ENCODE measurements at places on chromosomes 2 and 18.

DNA sequence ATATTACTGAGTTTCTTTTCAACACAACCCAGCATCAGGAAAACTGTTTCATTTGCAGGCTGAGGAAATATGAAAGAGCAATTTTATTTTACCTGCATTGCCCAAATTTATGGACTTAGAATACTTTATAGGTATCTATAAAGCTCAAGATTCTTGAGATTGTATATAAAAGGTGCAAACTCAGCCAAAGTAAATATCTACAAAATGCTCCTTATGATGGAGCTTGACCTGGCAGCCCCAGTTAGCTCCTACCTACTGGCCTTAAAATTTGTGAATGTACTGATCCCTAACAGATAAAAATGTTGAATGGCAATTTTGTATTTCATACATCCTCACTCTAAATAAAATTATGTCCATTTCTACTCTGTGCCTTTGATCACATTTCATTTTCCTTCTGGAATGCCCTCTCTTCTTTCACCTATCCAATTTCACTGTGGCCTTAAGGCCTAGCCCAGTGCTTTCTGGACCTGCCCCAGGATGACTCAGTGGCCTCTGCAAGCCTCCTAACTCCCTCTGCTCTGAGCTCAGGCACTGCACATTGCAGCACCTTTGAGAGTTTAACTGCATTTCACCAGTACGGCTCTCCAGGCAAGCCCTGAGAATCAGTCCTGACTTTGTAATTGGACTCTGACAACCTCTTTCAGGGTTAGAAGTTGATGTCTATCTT, 125.9 kb downstream of the ANTXR1 start:
- DNase-seq: no peak

GRCh38 chr2:31428001-31428418, 13.5 kb upstream of the XDH start:
- no peak for DNase-seq

DNA sequence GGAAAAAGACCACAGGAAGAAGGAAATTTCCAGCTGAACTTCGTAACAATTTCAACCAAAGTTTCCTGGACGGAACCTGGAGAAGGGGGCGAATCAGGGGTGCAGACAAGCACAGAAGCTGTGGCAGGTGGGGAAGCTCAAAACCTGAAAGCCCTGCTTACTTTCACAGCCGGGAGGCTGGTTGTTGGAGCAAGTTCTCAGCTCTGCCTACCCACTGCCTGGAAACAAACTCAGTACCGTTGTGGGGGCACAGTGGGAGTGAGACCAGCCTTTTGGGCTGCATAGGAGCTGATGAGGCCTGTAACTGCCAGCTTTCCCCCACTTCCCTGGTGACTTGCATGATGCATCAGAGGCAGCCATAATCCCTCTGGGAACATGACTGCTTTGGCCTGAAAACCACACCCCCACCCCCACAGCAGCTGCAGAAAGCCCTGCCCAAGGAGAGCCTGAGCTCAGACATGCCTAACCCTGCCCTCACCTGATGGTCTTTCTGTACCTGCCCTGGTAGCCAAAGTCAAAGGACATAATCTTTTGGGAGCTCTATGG, 207.0 kb upstream of the VWC2L start:
- DNase-seq: no peak

DNA sequence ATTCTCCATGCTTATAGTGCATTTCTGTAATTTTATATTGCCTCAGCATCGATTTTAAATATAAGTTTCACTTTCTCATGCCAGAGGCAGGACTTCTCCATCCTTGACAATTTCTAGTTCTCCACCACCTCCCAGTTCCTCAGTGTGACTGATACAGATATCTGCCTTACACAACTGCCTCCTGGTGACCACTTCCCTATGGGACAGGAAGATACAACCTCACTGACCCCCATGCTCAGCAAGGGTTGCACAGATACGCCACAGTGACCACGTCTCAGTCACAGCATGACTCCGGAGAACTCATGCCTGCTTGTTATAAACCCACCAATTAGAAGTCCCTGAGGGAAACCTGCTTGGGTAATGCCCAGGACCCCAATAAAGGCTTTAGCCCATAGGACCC, 284.0 kb upstream of the MC4R start:
- DNase-seq: no peak

DNA sequence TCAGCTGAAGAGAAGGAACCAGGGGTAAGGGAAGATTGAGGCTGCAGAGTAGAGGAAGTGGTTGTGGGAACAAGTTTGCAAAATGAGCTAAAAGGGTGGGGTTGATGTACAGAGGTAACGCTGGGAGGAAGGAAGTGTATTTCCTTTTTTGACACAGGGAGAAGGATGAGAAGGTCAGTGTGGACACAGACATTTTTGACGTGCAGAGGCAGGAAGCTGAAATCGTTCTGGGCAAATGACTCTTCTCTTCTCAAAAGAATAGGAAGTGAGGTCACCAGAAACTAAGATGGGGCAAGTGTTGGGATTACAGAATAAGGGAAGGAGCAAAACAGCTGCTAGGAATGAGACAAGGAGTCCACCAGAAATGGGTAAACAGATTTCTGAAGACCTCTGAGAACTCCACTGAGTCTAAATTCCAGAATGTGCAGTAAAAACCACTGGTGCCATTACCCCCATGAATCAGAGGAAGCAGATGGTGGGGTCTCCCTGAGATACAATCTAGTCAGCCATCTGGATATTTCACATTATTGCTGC, 20.0 kb upstream of the RNF149 start:
- DNase-seq: no peak

DNA sequence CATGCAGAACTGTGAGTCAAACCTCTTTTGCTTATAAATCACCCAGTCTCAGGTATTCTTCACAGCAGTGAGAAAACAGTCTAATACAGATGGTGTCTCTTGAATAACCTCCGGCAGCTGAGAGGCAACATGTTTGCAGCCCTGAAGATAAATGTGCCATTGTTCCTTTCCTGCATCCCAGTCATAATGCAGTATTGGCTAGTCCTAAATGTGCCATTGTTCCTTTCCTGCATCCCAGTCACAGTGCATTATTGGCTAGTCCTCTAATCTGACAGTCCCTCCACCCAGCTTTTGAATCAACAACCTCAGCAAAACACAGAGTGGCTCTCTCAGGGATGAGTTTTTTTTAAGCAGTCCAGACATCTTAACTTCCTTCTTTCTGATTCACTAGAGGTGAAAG, 550.7 kb downstream of the RIT2 start:
- no peak for DNase-seq

DNA sequence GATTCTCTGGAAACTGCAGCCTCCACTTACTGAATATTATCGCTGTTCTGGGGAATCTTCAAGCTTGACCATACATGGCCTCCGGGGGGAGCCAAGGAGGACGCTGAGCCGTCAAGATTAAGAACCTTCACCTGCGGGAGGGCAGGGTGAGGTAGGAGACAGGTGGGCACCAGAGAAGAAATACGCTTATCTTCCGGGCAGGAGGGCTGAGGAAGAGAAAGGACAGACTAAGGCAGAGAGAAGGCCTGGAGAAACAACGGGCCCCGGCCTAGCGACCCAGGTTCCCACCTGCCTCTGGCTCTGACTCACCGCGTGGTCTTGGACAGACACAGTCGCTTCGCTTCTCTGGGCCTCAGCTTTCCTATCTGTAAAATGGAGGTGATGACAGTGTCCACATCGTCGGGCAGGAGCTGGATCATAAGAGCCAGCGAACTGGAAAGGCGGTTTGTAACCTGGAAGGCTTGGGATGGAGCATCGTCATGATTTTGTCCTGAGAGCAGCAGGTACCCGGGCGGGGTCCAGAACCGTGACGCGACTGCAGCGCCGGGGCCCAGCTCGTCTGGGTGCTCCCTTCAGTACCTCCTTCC, 659 bp downstream of the ZNF142 start:
- DNase-seq: no peak

DNA sequence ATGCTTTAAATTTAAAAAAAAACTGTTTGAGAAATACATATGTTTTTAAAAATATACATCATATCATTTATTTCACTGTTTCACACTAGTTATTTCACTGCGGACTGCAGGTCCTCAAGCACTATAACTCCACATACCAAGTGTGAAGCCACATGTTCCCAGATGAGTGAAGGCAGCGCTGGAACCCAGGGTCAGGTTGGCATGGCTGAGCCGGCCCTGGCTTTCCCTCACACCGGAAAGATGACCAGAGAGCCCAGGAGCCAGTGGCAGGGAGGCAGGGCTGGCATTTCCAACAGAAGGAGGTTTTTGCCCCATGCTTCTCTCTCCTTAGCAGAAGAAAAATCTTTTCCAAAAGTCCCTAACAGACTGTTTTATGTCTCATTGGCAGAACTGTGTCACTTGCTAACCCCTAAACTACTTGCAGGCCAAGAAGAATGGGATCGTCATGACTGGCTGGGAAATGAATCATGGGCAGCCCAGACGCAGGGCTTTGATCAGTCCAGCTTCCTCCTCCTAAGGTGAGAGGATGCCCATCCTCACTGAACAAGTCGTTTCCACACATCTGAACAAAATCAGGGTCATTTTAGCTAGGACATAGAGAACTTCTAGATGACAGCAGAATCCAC, 287.6 kb upstream of the HNRNPA3 start:
- no peak for DNase-seq

- no peak for DNase-seq
Observed at GRCh38 chr2:8542381-8543059, 139.3 kb upstream of the ID2 start.

- no peak for DNase-seq
Observed at GRCh38 chr2:186894478-186894877, 45.5 kb upstream of the ZSWIM2 start.

GRCh38 chr2:152485954-152486736, 151.2 kb downstream of the FMNL2 start:
- no peak for DNase-seq

DNA sequence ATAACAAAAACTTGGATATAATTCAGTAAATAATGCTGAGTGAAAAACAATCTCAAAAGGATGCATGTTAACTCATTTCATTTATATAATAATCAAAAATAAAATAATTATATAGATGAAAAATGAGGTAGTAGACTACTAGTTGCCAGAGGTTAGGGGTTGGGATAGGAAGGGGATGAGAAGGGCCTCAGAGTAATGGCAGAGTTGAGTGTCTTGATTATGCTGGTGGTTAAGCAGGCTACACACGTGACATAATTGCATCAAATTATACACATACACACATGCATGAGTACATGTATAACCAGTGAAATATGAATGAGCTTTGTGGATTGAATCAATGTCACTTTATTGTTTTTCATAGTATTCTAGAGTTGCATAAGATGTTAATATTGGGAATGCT, 201.0 kb downstream of the RIT2 start:
- DNase-seq: no peak

DNA sequence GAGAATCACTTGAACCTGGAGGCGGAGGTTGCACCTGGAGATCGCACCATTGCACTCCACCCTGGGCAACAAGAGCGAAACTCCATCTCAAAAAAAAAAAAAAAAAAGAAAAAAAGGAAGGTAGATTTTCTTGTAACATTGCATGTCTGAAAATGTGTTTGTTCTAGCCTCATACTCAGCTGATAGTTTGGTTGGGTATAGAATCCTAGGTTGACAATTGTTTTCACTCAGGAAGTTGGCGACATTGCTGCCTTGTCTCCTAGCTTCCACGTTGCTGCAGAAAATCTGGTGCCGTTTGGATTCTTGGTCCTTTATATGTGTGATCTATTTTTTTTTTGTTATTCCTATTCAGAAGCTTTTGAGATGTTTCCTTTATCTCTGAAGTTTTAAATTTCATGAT, 4.7 kb downstream of the ING5 start:
- no peak for DNase-seq

DNA sequence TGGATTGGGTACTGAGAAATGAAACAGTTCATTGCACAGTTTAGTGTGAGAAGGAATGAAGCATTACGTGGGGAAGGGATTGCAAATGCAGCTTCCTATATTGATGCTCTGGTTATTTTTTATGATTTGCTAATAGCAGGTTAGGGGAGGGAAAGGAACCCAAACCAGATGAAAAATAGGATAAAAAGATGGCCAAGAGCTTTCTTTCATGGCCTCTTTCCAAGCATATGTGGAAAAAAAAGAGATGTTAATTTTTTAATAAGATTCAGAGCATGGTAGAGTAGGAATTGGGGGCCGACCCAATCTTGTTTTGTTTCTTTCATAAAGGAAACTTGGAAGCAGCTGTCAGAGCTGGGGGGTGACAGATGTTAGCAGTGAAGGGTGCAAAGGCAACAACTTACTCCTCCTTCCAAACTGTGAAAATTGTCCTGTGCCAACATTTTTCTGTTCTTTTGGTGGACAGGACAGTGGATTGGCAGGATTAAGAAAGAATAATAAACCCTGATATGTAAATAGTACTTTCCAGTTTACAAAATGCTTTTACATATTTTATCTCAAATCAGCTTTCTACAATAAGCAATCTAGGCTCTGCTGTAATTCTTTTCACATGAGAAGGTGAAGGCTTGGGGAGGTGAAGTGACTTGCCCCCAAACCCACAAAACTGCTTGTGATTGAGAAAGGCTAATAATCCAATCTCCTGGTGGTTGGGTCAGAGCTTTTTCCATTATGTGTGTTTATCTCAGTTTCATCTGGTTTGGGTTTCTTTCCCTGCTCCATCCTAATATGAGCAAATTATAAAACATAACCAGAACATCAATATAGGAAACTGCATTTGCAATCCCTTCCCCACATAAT, 270.1 kb downstream of the ETAA1 start:
- no peak for DNase-seq

GRCh38 chr2:24181849-24182248, 7.0 kb downstream of the FAM228A start:
- DNase-seq: no peak

- no peak for DNase-seq
Observed at GRCh38 chr2:5723791-5724735, 31.9 kb downstream of the SOX11 start.

- no peak for DNase-seq
Observed at GRCh38 chr18:55868909-55869308, 280.9 kb upstream of the TCF4 start.

- DNase-seq: no peak
Observed at GRCh38 chr2:219386532-219387280, 1.0 kb downstream of the DNPEP start.

GRCh38 chr2:148552675-148553331, 91.7 kb upstream of the EPC2 start:
- DNase-seq: no peak

GRCh38 chr18:74901362-74902146, 303.9 kb downstream of the ZNF407 start:
- no peak for DNase-seq

DNA sequence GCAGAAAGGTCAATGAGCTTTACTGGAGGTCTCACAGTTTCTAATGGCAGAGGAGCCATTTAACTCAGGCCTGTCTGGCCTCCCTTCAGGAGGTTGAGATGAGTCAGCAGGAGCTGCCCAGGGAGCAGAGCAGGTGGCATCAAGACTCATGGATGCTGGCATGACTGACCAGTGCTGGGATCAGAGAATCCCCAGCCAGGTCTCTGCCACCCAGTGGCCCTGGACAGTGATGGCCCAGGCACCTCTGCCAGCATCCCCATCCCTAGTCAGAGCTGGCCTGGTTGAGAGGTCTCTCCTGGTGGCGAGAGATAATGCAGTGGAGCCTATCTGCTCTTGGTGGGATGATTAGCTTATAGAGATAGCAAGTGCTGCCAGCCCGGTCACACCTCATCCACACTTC, 43.1 kb downstream of the GYPC start:
- DNase-seq: no peak

DNA sequence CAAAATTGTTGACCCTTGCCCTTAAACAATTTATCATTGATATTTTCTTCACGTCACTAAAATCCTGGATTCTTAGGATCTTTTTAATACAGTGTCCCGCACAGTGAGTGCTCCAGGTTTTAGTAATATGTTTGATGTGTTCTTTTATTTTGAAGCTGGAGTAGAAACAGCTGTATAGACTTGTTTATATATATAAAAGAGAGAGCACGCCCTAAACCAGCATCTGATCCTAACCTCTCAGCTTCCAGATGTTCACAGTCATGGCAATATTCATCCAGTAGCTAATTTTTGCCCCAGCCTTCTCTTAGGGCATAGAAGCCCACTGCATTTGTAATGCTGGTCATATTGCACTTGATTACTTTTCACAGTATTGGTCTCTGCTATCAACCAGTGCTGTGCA, 170.0 kb upstream of the EPAS1 start:
- no peak for DNase-seq

All from activated naive CD4-positive, alpha-beta T cell (primary cell).